ENCODE measurements at places on chromosomes 12 and 14.

GRCh38 chr14:36949371-36949770 lies 223.0 kb downstream of the SLC25A21 start:
- no peak for DNase-seq

- DNase-seq: no peak
These were observed 57.1 kb downstream of the NIN start for GRCh38 chr14:50773632-50774541.

DNA sequence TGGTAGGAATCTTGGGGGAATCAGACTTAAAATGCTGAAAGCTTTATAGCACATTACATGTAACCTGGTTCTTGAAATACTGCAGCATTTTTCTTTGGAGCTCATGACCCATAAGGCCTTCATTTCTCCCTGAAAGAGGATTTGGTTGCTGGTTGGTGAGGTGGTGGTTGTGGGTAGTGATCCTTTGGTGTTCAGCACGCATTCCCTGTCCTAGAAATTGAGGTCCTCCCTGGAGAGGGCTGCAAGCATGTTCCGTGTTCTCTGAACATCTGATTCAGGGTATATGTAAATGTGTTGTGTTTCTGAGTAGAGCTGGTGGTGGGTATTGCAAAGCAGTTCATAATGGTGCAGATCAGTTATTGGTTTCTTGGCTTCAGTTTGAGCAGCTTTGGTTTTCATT lies 2.0 kb downstream of the SCN8A start:
- DNase-seq: no peak

DNA sequence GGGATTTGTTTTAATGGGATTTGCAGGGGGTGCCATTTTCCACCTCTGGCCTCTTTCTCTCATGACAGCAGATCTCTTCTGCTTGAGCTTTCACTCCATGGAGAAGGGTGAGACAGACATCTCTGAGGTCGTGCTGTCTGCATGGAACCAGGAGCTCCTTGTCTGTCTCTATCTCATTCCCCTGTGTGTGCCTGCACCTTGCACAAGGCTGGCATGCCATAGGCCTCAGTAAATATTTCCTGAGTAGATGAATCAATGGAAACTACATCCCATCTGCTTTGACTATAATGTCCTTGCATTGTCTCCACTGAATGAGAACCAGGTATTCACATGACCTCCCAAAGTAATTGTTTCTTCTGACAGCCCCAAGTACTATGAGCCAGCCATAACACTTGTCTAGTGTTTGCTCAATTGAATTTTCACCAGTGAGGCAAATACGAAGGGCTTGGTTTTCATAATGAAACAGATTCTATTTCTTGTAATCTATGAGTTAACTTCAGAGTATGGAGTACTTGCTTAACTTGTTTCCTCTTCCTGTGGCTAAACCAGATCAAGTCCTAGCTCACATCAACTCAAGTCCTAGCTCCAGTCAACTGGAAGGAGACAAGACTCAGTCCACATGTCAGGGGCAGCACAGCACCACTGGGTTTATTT lies 32.3 kb downstream of the KCNK13 start:
- peak; percentile 65 for DNase-seq

DNA sequence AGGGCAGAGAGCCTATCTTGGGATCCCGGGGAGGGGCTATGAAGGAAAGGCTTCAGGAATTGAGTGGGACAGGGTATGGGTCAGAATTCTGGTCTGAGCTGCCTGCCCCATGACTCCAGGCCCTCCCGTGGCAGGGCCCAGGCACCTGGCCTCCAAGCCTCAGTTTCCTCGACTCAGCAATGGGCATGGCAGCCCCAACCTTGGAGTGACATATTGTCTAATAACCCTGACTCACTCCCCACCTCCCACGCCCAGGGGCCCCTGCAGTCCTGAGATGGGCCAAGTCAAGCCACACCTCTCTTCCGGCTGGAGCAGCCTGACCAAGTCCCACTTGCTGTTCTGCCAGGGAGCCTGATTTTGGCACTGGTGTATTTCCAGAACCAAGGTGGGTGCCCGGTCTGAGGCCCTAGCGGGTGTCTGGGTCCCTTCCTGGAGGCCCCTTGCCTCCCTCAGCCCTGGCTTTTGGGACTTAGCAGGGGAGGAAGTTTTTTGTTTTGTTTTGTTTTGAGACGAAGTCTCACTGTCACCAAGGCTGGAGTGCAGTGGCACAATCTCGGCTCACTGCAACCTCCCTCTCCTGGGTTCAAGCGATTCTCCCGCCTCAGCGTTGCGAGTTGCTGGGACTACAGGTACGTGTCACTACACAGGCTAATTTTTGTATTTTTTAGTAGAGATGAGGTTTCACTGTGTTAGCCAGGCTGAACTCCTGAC lies 40.3 kb upstream of the RCOR1 start:
- DNase-seq: peak; percentile 39

DNA sequence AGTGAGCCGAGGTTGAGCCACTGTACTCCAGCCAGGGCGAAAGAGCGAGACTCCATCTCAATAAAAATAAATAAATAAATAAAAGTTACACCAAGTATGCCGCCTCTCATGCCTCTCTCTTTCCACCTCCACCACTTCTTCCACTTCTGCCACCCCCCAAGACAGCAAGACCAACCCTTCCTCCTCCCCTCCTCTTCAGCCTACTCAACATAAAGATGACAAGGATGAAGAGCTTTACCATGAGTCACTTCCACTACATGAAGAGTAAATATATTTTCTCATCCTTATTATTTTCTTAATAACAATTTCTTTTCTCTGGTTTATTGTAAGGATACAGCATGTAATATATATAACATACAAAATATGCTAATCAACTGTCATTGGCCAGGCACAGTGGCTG lies 3.6 kb upstream of the TMED2 start:
- DNase-seq: no peak

GRCh38 chr14:78968265-78968664 lies 798.1 kb downstream of the NRXN3 start:
- no peak for DNase-seq

- no peak for DNase-seq
These were observed 213.5 kb upstream of the SLC38A2 start for GRCh38 chr12:46585854-46586621.

- peak; percentile 53 for DNase-seq
These were observed 45.8 kb downstream of the CRADD start for GRCh38 chr12:93722835-93723567.

DNA sequence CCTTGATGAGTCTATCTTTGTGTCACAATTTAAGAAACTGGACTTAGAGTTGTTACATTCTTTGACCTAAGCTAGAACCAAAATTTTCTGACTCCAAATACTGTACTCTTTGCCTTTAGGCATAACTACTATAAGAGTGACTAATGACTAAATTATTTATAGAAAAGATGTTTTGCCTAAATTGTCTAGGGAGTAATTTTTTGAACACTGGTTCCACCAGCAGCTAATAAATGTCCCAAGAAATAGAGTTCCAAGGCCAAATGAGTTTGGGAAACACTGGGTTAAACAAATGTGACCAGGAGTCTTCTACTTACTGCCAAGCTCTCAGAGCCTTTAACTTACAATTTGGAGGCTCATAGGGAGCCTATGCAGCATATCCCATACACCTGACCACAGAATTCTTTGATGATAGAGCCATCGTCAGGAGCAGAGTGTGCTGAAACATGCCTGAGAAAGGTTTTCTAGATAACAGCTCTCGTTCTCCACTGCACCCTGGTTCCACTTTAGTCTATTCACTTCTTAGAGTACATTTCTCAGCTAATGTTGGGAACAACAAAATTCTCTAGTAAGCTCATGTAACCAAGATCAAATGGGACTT lies 215.9 kb upstream of the HMGA2 start:
- DNase-seq: no peak

DNA sequence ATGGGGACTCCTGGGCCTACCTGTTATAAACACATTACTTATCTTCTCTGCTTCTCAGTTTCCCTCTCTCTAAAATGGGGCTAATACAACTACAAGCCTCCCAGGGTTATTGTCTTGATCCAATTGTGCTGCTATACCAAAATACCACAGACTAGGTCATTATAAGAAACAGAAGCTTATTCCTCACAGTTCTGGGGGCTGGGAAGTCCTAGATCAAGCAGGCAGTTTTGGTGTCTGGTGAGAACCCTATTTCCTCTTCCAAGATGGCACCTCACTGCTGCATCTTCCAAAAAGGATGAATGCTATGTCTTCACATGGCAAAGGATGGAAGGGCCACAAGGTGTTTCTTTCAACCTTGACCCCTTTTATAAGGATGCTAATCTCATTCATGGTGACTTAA lies 732.9 kb upstream of the TBX3 start:
- no peak for DNase-seq

DNA sequence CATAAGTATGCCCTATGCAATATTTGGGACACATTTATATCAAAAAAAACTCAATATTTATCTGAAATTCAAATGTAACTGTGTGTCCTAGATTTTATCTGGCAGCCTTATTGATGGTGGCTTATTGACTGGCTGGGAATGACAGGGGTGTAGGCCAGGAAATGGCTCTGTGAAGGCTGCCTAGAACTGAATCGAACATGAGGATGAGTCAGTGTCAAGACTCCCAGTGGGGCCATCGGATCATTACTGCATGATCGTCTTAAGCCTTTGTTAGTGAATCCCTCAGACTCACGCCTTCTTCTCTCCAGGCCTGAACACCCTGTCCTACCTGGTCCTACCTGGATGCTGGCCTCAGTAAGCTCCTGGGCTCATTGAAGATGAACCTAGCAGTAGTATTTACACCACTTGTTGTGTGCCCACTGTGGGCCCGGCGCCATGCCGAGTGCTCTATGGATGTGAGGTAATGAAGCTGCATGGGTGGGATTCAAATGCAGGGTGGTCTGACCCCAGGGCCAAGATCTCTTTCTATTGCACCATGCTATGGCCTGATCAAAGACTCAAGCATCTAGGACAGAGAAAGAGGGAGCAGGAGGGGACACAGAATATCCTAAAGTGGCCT lies 21.0 kb upstream of the FAIM2 start:
- no peak for DNase-seq

DNA sequence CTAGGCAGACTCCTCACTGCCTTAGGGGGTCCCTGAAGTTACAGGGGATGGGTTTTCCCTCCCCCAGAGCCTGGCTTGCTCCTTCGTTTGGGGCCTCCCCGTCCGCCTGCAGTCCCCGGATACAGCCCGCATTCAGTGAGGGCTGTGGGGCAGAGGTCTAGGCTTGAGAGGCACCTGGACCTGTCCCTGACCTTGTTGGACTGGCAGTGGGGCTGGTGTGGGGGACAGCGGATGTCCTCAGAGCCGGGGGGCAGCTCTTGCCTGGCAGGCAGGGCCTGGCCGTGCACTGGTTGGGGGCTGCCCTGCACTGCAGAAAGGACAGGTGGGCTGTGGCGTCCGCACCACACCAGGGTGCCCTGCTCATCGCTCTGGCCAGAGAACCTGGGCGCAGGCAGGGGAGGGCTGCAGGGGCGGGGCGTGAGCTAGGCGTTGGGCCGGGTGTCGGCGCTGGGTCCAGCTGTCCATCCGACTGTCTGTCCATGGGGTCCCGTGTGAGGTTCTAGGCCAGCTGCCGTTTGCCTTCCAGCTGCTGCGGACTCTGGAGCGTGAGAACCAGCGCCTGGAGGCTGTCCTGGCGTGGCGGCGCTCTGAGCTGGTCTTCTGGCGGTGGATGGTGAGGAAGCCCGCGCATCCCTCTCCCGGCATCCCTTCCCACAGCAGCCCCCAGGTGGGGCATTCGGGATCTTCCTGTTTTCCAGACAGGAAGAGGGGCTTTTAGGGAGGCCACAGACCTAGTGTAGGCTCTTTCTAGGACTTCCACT lies 6.0 kb downstream of the TEDC1 start:
- DNase-seq: no peak

DNA sequence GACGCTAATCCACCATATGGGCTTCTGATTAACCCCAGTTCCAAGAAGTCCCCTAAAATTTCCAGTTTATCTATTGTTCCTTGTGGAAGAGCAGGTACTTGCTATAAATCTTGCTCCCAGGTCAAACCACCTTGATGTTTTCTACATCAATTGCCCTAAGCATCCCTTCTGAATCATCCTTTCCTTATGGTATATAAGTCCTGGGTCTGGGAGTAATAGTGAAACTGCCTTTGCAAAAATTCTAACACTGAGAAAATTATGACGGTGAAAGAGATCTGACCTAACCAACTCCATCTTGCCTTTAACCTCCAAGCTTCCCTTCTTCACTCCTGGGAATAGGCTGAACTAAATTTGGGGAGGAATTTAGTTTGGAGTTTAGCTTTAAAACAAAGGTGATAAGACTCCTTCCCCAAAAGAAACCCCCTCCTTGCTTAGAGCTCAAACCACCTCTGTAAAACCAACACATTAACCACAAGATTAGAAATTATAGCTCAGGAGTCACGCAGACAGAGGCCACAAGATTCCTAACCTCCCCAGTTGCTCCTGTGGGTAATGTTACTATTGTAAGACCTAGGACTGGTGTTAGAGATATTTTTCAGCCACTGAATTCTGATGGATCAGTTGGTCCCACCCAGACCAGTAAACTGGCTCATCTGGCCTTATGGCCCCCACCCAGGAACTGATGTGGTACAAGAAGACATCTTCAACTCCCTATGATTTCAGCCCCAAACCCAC lies 33.8 kb upstream of the DTX1 start:
- no peak for DNase-seq

- no peak for DNase-seq
These were observed 47.2 kb downstream of the MYF5 start for GRCh38 chr12:80763874-80764273.

- no peak for DNase-seq
These were observed 100.2 kb upstream of the PARP11 start for GRCh38 chr12:3973269-3973884.

DNA sequence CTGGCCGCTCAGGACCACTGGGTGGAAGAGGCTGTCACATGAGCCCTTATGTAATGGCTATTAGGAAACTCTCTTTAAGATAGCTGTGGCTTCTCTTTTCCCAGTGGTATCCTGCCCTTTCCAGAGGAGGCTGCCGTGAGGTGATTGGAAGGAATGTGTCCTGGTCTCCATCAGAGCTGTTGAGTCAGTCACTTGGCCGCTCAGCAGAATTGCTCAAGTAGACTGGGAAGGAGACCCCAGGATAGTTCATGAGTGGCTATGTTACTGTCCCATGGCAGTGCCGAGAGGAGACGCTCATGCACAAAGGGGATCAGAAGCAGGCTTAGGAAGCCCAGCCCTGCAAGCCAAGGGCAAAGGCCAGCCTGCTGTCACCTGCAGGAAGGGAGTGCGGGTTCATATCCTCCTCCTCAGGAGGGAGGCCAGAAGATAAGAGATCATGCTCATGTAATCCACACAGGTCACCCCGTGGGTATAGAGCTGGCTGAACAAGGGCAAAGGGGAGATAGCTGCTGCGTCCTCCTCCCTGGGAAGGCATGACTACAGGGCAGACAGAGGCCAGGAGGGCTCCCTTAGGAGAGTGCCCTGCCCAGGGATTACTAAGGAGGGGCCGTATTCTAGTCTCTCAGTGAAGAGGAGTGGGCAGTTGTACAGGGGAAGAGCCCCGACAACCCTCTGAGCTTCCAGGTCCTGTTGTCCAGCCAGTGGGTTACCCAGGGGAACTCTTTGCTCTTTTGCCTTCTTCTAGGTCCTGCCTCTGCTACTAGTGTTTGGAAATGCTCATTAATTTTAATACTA lies 137.0 kb upstream of the MAX start:
- DNase-seq: peak; percentile 48

DNA sequence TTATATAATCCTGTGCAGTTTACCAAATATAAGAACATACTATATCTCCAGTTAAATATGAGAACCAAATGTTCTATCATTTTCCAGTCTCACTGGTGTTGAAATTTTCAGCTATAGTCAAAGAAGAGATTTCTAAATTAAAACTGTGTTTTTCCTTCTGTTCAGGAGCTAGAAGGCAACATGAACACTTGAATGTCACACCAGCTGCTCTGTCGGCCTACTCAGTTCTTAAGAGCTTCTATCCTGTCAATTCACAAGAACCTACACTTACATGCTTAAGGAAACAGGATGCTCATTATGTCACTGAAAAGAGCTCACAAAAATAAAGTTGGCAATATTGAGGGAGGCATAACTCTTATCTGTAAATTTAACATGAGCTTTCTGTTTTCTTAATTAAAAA lies 43.1 kb downstream of the ATP2B1 start:
- no peak for DNase-seq
